ENCODE measurements at places on chromosomes 7 and 10.

- H3K27me3 ChIP-seq, result peaks cover 14% of the 10 kb centered on the region
- H3K36me3 ChIP-seq, result no peaks in the 10 kb centered on the region
- no peak within 1 kb of the TSS for H3K4me3 ChIP-seq
- peaks cover 6% of the 10 kb centered on the region for H3K4me1 ChIP-seq
- no peak within 1 kb of the TSS for H3K27ac ChIP-seq
Observed at GRCh38 chr7:144403649-144404061, at the start of gene NOBOX. TSS of gene NOBOX (minus strand) at chr7:144403693.

DNA sequence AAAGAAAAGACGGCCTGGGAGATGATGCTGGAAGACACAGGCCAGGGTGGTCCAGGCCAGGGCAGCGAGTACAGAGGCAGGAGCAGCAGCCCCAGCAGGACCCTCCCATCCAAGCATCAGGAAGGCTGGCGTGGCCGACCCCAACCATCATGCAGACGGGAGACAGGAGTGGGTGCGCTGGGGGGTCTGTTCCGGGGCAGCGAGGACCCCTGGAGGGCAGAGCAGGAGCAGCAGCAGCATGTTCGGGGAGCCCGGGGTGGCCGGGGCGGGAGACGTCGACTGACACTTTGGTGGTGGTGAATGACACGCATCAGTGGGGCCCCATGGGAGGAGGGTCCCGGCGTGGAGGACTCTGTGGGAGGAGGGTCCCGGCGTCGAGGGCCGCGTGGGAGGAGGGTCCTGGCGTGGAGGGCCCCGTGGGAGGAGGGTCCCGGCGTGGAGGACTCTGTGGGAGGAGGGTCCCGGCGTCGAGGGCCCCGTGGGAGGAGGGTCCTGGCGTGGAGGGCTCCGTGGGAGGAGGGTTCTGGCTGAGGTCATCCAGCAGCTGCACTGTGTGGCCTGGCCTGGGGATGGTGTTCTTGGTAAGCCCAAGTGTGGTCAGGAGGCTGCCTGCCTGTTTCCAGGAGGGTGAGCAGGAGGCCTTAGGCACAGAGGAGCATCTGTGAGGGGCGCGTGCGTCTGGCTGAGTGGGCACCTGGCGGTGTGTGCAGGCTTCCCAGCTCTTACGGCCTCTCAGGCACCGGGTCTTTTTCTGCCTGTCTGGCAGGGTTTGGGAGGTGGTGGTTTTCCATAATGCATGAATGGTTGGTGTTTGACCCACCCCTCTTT, 38.9 kb downstream of the FAM20C start:
- no peak for DNase-seq
- peaks cover 22% of the 10 kb centered on the region for H3K36me3 ChIP-seq
- no peak overlapping the region for H3K27ac ChIP-seq
- H3K27me3 ChIP-seq, result no peaks in the 10 kb centered on the region

- DNase-seq, result no peak
- H3K4me3 ChIP-seq, result no peak overlapping the region
- H3K27me3 ChIP-seq, result peaks cover 3% of the 10 kb centered on the region
- no peaks in the 10 kb centered on the region for H3K4me1 ChIP-seq
Observed at GRCh38 chr10:118488710-118489497, 106.5 kb downstream of the PRLHR start.

DNA sequence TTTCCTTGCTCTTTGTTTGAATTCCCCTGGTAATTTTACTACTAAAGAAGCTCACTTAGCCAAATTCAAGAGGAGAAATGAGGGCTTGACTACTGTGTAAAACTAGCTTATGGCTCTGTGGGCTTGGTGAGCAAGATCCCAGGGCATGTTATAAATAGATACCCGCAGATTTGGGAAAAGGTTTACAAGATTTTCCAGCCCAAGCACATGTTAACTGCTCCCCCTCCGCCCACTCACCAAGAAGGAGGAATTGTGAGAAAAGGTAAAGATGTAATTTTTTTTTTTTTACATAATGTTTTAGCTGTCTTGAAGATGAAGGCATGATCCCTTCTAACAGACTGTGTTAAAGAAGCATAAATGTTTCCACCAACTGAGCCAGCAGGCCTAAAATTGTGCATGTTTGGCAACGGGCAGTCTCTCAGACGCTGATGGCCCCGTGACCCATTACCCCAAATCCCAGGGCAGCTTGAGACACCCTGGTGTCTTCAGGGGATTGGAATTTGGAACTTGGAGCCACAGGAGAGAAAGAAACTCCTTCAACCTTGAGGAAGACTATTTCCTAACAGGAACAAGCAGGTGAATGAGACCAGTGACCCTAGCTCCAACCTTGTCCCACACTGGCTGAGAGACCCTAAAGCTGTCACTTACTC, 429.8 kb upstream of the CELF2 start:
- no peaks in the 10 kb centered on the region for H3K27me3 ChIP-seq
- no peak for DNase-seq
- H3K36me3 ChIP-seq, result no peaks in the 10 kb centered on the region
- H3K4me3 ChIP-seq, result no peak overlapping the region

GRCh38 chr10:72692744-72692993, 726 bp downstream of the MCU start:
- peaks cover 8% of the 10 kb centered on the region for H3K4me1 ChIP-seq
- DNase-seq, result peak; percentile 45
- no peaks in the 10 kb centered on the region for H3K36me3 ChIP-seq
- no peaks in the 10 kb centered on the region for H3K27me3 ChIP-seq
- no peak overlapping the region for H3K27ac ChIP-seq

- peak; percentile 47 for DNase-seq
- H3K36me3 ChIP-seq, result no peaks in the 10 kb centered on the region
- H3K4me3 ChIP-seq, result no peak overlapping the region
- peak overlapping the region; percentile 63 for H3K27ac ChIP-seq
- peaks cover 9% of the 10 kb centered on the region for H3K27me3 ChIP-seq
- peaks cover 9% of the 10 kb centered on the region for H3K4me1 ChIP-seq
Observed at GRCh38 chr7:70614237-70615045, 517.5 kb upstream of the GALNT17 start.

DNA sequence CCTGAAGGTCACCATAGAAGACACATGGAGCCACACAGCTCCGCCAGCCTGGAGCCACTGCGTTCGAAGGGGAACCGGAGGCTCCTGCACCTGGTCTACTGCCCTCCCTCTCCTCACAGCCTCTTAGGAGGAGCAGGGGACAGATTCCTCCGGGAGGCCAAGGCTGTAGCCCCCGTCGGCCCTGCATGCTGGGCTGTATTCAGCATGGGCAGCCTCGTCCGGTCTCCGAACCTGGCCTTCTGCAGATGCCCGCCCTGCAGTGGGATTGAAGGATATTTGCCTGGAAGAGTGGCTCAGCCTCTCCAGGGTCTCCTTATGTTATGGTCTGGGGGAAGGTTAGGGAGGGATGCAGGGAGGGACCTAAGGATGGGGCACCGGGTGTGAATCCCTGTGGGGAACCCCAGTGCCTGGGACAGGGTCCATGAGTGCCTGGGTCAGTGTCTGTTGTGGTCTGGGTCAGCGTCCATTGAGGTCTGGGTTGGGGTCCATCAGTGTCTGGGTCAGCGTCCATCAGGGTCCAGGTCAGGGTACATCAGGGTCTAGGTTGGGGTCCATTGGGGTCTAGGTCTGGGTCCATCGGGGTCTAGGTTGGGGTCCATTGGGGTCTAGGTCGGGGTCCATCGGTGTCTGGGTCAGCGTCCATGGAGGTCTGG, 13.0 kb upstream of the SCART1 start:
- H3K27me3 ChIP-seq, result no peaks in the 10 kb centered on the region
- no peak for DNase-seq
- peaks cover 29% of the 10 kb centered on the region for H3K36me3 ChIP-seq
- H3K4me3 ChIP-seq, result no peak overlapping the region

GRCh38 chr10:23310404-23310803, 34.2 kb downstream of the C10orf67 start:
- no peak for DNase-seq
- H3K4me3 ChIP-seq, result no peak overlapping the region
- H3K36me3 ChIP-seq, result no peaks in the 10 kb centered on the region

DNA sequence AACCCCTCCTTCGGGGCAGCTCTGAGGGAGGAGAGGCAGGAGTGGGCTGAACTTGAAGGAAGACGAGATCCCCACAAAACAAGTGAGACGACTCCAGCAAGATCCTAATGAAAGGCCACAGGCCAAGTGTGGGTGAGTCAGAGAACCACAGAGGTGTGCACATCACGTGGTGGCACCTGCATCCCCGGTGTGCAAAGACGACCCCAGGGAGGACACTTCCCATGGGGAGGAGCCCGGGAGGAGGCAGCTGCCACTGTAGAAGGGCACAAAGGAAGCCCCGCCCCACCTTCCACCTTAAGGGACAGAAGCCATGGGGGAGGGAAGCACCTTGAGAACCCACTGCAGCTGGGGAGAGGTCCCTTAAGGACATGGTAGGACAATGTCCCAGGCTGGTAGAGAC, 45.7 kb downstream of the ESYT2 start:
- H3K36me3 ChIP-seq, result peaks cover 39% of the 10 kb centered on the region
- DNase-seq, result no peak
- peaks cover 2% of the 10 kb centered on the region for H3K4me1 ChIP-seq
- H3K27me3 ChIP-seq, result no peaks in the 10 kb centered on the region
- no peak overlapping the region for H3K27ac ChIP-seq
- no peak overlapping the region for H3K4me3 ChIP-seq

- peak overlapping the region; percentile 89 for H3K27ac ChIP-seq
- H3K27me3 ChIP-seq, result no peaks in the 10 kb centered on the region
- H3K4me3 ChIP-seq, result peak overlapping the region; percentile 30
- peaks cover 27% of the 10 kb centered on the region for H3K4me1 ChIP-seq
Observed at GRCh38 chr7:140623980-140624379, 16.6 kb downstream of the DENND2A start.

GRCh38 chr10:100119726-100120125, 38.1 kb upstream of the CPN1 start:
- no peak for DNase-seq
- H3K27ac ChIP-seq, result no peak overlapping the region
- H3K4me1 ChIP-seq, result no peaks in the 10 kb centered on the region
- no peaks in the 10 kb centered on the region for H3K36me3 ChIP-seq
- no peak overlapping the region for H3K4me3 ChIP-seq
- H3K27me3 ChIP-seq, result peaks cover 11% of the 10 kb centered on the region

DNA sequence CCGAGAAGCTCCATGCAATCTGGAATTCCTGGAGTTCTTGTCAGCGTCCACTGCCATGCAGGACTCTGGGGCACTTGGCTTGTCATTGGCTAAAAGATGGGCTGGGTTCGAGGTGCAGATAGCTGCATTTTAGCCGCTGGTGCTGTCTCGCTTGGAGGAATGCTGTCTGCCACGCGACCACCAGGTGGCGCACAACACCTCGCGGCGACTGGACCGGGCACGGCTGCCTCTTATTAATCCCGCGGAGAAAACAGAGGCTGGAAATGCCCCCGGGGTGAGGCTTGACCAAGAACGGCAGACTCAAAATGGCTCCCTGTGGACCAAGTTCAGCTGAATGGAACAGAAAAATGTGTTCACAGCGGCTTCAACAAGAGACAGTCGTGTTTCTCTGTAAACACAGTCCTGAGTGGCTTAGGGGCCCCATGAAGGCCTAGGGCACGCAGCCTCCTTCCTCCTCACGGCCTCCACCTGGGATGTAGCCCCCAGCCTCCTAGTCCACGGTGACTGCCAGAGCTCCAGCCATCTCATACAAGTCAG, 46.2 kb downstream of the AOC1 start:
- no peak overlapping the region for H3K27ac ChIP-seq
- no peak overlapping the region for H3K4me3 ChIP-seq
- DNase-seq, result peak; percentile 59
- peaks cover 69% of the 10 kb centered on the region for H3K27me3 ChIP-seq
- H3K4me1 ChIP-seq, result peaks cover 2% of the 10 kb centered on the region

GRCh38 chr7:118311121-118311836, 86.8 kb downstream of the ANKRD7 start:
- no peaks in the 10 kb centered on the region for H3K4me1 ChIP-seq
- no peaks in the 10 kb centered on the region for H3K27me3 ChIP-seq
- no peaks in the 10 kb centered on the region for H3K36me3 ChIP-seq
- no peak overlapping the region for H3K4me3 ChIP-seq
- DNase-seq, result peak; percentile 88

DNA sequence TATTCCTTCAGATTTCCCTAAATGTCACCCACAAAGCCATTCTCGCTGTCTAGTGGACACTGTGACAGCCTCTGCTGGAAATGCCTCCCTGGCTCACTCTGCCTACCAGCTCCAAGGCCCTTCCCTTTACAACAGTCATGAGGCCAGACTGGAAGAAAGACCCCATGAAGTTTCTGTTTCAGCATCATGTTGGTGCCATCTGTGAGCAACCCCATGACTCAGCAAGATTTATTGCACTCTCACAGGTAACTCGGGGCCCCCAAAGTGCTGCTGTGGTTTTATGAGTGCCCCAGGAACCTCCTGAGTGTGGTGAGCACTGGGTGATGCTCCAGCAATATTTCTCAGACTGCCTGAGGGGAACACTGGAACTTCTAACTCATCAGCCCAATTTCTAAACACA, 218.6 kb downstream of the ZNF33B start:
- no peaks in the 10 kb centered on the region for H3K36me3 ChIP-seq
- H3K4me1 ChIP-seq, result no peaks in the 10 kb centered on the region
- H3K4me3 ChIP-seq, result no peak overlapping the region

DNA sequence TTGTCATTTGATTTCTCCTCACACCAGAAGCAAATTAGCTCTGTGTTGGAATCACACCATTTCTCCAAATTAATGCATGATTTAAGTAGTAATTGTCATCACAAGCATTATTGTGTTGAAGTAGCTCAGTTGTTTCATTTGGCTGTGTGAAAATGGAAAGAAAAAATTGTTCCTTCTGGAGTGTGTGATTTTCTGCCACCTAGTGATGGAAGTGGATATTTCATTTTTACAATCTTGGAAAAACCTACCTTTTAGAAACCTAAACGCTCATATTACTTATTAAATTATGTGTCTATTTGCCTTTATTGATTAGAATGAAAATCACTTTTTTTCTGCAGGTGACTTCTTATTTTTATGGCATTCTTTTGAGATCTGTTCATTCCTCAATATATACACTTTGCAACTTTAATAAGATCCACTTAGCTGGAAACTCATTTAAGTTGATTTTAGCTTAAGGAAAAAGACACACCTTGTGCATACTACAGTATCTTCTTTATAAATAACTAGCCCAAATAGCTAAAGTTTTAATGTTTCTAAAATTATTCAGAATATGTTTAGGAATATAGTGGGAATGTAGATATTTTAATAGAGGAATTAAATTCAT, 50.0 kb downstream of the SRI start:
- DNase-seq, result peak; percentile 16
- no peaks in the 10 kb centered on the region for H3K27me3 ChIP-seq
- no peaks in the 10 kb centered on the region for H3K4me1 ChIP-seq
- no peaks in the 10 kb centered on the region for H3K36me3 ChIP-seq

GRCh38 chr7:434891-435629, 84.6 kb downstream of the PDGFA start:
- peak overlapping the region; percentile 33 for H3K4me3 ChIP-seq
- peaks cover 33% of the 10 kb centered on the region for H3K4me1 ChIP-seq
- no peaks in the 10 kb centered on the region for H3K36me3 ChIP-seq
- no peak for DNase-seq

- H3K36me3 ChIP-seq, result no peaks in the 10 kb centered on the region
- H3K4me3 ChIP-seq, result no peak overlapping the region
- H3K27ac ChIP-seq, result peak overlapping the region; percentile 75
- peaks cover 33% of the 10 kb centered on the region for H3K4me1 ChIP-seq
- no peaks in the 10 kb centered on the region for H3K27me3 ChIP-seq
- peak; percentile 79 for DNase-seq
Observed at GRCh38 chr10:122286867-122287266, 15.8 kb downstream of the BTBD16 start.

All from mesenchymal stem cell (in vitro differentiated cells and primary cell).